ENCODE measurements at places on chromosomes 7 and 10.

- peak; percentile 83 for DNase-seq
Measured at GRCh38 chr7:35037526-35038341, 449 bp upstream of the DPY19L1 start.

DNA sequence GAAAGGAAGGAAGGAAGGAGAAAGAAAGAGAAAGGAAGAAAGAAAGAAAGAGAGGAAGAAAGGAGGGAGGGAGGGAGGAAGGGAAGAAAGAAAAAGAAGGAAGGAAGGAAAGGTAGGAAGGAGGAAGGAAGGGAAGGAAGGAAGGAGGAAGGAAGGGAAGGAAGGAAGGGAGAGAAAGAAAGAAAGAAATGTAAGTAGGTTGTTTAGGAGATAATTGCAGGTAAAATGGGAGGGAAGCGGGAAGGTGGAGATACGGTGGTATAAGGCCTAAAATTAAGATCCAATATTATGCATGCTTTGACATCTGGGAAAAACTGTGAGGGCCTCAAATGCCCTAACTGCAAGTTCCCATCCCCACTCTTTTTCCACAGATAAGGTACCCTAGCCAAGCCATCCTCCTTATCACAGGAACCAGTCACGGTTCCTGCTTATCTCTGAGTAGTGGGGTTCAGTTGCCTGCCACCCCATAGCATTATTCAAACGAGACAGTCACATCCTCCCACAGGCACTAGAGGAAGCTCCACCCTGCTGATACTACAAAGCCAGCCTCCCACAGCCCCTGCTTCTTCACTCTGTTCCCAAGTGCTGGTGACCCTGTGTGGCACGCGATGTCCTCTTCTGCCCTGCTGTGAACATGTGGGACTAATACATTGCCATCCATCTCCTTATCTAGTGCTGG is 28.7 kb downstream of the ST8SIA6 start:
- DNase-seq: peak; percentile 23

DNA sequence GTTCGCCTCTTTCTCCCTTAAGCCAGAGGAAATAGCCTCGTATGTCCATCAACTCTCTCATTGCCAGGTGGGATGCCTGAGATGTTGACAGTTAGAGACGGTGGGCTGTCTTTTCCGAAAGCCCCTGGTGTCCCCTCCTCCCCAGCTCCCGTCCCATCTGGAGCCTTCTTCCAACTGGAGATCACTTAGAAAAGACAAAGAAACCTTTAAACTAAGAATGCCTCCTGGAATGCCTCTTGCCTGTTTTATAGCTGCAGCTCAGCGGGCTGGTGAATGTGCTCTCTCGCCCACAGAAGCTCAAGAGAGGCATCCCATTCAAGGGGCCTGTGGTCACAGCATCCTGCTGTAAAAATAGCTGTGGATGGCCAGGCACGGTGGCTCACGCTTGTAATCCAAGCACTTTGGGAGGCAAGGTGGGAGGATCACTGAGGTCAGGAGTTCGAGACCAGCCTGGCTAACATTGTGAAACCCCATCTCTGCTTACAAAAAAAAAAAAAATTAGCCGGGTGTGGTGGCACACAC is 5.2 kb upstream of the MYL10 start:
- DNase-seq: no peak

DNA sequence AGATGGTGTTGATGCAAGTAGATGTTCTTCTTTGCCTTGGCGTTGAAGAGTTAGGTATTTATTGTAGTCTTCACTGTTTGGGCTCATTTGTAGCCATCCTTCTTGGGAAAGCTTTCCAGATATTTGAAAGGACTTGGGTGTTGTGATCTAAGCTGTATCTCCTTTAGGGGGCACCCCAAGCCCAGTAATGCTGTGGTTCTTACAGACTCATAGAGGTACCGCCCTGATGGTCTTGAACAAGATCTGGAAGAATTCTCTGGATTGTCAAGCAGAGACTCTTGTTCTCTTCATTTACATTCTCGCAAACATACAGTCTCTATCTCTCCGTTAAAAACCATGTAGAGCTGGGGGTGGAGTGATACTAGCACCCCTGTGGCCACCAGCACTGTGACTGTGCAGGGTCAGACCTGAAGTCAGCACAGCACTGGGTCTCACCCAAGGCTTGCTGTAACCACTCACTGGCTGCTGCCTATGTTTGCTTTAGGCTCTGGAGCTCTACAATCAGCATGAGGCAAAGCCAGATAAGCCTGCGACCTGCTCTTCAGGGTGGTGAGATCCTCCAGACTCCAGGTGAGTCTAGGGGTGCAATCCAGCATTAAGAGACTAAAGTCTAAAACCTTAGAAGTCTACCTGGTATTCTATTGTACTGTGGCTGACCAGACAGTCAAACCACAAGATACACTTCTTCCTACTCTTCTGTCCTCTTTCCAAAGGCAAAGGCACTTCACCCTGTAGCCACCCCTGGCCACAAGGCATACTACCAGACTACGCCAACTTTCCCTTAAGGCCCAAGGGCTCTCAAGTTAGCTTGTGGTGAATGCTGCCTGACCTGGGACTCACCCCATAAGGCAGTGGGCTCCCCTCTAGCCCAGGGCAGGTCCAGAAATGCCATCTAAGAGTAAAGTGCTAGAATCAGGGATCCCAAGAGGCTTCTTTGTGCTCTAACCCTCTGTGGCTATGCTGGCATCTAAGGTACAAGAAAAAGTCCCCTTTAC is 209.7 kb upstream of the TMEM196 start:
- DNase-seq: no peak

DNA sequence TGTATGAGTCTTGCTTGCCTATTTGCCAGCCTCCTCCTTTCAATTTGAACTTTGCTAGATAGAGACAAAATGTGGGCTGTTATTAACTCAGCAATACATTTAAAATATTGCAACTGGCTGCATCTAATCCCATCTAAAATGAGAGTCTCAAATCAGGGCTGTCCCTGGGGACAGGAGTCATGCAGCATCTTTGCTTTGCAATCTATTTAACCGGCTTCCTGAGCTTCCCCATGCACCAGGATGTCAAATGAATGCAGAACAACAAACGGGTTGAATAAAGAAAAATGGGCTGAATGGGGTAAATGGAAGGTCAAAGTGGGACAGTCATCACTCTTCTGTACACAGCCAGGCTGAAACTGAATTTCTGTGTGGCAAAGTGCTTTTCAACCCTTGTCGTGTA is 89.2 kb downstream of the AOAH start:
- no peak for DNase-seq

GRCh38 chr7:132045002-132045401 is 488.6 kb upstream of the PODXL start:
- no peak for DNase-seq

- DNase-seq: peak; percentile 100
Measured at GRCh38 chr7:36152756-36153570, at the start of gene EEPD1. Gene EEPD1, plus strand, starts transcription at chr7:36153254. Its CDS starts 1,071 bp downstream, at chr7:36154325.

Data from T-helper 1 cell (primary cell).